ENCODE measurements at places on chromosomes 7 and 10.

DNA sequence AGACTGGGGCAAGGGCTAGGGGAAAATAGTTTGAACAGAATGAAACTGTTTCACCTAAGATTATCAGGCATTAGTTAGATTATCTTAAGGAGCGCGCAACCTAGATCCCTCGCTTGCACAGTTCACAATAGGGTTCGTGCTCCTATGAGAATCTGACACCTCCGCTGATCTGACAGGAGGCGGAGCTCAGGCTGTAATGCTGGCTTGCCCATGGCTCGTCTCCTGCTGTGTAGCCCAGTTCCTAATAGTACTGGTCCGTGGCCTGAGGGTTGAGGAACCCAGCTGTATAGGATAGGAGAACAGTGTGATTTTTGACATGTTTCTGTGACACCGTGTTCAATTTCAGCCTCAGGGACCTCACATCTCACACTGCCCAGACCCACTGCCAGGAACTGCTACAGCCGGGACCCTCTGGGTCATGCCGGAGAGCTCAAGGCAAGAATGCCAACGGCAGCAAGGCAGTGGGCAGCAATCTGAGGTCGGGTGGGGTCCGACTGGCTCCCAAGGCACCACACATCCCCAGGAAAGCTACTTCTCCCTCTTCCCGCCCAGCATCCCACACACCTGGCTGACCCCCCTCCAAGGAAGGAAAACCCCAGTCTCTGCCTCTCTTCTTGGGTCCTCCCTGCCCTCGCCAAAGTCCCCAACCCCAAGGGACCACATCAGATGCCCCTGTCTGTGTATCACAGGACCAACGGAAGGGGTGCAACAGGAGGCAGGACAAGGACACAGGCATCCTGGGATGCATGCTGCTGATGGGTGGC lies 31.7 kb downstream of the CAMK2B start:
- peak; percentile 35 for DNase-seq

DNA sequence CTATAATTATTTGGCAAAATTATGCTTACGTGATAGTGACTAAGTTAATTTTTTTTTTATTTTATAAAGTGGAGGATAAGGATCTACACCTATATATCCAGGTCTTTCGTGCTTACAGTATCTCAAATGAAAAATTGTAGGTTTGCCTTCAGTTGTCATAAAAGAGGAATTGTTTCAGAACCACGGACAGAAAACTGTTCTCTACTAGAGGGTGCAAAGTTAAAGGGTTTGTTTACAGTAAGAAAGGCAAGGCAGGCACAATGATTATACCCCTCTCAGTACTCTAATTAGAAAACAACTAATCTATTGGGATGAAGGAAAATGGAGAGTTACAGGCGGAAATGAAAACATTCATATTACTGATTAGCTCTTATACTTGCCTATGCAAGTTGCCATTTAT lies 1.5 kb downstream of the PCLO start:
- DNase-seq = no peak

GRCh38 chr7:23712368-23713284 lies 2.6 kb downstream of the STK31 start:
- no peak for DNase-seq

- no peak for DNase-seq
Measured at GRCh38 chr7:127888825-127889224, 142.4 kb downstream of the LRRC4 start.

DNA sequence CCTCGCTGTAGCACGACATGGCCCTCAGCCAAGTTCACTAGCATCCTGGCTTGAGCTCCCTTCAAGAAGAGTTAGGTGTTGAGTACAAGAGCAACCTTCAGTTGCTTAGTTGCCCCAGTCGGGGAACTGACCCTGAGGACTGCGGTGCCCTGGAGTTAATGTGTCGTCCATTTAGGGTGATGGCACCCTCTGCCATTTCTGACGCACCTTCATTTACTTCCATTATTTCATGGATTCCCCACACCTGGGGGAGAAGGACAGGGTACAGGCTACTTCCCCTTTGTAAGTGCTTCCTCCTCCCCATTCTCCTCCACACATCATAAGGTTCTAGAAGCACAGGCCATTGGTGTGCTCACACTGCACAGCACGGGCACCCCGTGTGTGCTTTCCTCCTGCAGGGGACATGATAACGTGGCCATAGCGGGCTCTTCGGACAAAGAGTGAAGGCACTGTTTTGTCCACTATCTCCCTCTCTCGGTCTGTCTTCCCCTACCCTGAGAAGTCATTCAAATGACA lies 1.8 kb downstream of the ALOX5 start:
- no peak for DNase-seq

DNA sequence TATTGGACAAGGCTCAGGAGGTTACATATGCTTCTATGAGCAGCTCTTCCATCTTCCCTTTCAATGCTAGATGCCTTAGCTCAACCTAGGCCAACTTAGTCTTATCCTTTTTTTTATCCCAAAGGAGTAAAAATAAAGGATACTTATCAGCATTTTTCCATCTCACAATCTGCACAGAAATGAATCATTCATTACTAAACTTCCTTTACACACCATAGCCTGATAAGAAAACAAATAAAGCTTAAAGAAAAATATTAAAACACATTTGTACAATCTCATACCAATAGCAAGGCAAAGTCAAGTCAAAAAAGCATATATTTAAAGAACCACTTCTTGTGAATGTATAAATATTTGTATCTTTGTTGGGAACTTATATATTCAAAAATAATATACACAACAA lies 407.4 kb downstream of the GRM8 start:
- DNase-seq = no peak

- peak; percentile 49 for DNase-seq
Measured at GRCh38 chr7:17289074-17289645, 9.3 kb upstream of the AHR start.

DNA sequence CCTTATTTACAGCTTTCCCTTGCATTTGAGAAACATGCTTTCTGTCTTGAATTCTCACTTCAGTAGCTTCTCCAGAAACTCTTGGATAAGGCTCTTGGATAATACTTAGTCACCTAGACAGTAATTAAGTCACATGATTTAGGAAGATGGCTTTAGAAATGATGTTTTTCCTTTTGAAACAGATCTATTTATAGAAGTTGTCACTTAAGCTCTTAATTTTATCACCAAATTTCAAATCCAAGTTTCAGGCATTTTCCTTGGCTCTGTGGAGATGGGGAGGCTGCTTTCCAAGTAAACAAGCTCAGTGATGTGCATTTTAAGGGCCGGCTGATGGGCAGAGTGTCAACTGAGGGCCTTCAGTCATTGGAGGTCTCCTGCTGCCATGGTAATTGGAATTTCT lies 130.3 kb downstream of the SRI start:
- DNase-seq = no peak

- DNase-seq = peak; percentile 81
Measured at GRCh38 chr10:101693978-101694673, 844 bp downstream of the FBXW4 start.

DNA sequence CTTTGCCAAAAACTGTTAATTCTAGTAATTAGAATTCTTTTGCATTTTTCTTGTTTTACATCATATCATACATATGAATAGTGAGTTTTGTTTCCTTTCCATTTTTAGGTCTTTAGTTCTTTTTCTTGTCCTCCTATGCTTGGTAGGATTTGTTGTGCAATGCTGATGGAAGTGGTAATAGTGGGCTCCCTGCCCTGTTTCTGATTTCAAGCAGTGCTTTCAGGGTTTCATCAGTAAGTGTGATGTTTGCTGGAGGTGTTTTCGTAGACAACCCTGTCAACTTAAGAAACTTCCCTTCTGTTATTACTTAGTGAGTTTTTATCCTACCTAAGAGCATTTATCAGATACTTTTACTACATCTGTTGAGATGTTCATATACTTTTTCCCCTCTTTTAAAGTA lies 50.5 kb downstream of the CSGALNACT2 start:
- no peak for DNase-seq

DNA sequence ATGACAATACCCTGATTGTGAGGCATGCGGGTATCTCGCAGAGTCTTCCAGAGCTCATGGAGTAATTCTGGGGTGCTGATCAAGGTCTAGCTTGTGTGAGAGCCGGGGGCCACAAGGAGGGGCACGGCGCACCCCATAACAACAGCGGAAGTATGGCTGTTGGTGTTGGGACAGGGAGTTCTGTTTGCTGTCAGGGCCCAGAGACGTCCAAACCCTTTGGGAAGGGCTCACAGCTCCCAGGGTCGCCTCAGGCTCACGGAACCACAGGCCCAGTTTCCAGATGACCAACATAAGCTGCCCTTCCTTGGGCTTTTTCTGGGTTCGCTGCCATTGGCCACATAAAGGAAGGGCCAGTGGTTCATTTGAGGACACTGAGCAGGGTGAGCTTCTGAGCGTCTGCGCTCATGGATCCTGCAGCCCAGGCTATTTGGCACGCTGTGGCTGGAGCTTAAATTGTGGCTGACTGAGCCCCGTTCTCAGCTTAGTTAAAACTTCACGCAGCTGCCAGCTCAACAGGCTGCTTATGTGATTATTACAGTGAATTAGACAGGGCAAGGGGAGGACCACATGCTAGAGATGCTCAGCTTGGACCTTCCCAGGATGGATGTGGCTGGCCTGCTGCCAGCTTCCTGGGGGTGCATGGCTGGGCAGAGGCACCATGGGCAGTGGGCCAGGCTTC lies 92.3 kb downstream of the DNAJB6 start:
- DNase-seq = no peak

GRCh38 chr7:149558149-149558861 lies 60.7 kb upstream of the ZNF746 start:
- DNase-seq = no peak

GRCh38 chr10:131872011-131872826 lies 28.6 kb upstream of the PPP2R2D start:
- DNase-seq = no peak

Data from right forelimb (tissue), 1 donor.